ENCODE measurements at places on chromosomes 6 and 20.
A peak's percentile ranks its signal among the peaks of the same experiment; 100 is the strongest.

DNA sequence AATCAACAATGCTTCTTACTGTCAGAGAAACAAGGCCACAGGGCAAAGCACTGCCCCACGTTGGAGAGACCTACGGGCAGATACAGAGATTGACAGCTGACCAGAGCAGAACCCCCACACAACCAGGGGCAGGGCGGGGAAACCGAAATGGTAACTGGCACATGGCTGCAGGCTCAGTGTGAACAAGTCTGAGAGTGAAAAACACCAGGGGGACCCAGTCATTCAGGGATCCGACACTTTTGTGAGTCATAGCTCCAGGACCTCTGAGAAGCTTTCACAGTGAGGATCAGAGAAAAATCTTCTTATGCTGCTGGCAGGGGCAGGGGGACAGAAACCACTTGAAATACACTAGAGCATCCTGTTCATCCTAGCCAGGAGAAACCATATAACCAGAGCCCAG lies 254.2 kb downstream of the C6orf118 start:
- no peak for DNase-seq

DNA sequence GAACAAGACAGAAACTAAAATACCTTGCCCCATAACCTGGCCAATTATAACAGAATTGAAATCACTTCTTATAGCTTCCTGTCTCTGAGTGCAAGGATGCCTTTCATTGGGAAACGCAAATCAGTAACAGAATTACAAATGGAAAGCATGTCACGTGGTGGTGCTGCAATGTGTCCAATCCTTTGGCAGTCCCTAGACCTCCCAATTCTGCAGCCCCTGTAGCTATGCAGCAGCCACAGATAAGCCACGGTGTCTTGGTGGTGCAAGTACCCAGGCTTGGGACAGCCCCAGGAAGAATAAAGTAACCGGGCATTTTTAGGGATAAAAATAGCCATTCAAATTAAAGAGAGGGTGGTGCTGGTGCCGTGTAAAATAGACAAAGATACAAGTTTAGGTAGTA lies 134.6 kb upstream of the CCN2 start:
- no peak for DNase-seq

GRCh38 chr20:37688093-37688492 lies 5.7 kb upstream of the CTNNBL1 start:
- DNase-seq = peak; percentile 54

GRCh38 chr6:1595271-1596087 lies 14.2 kb upstream of the FOXC1 start:
- DNase-seq = no peak

GRCh38 chr20:32301719-32302506 lies 24.5 kb downstream of the KIF3B start:
- peak; percentile 25 for DNase-seq

GRCh38 chr6:157520596-157521361 lies 139.8 kb downstream of the ZDHHC14 start:
- DNase-seq = no peak

DNA sequence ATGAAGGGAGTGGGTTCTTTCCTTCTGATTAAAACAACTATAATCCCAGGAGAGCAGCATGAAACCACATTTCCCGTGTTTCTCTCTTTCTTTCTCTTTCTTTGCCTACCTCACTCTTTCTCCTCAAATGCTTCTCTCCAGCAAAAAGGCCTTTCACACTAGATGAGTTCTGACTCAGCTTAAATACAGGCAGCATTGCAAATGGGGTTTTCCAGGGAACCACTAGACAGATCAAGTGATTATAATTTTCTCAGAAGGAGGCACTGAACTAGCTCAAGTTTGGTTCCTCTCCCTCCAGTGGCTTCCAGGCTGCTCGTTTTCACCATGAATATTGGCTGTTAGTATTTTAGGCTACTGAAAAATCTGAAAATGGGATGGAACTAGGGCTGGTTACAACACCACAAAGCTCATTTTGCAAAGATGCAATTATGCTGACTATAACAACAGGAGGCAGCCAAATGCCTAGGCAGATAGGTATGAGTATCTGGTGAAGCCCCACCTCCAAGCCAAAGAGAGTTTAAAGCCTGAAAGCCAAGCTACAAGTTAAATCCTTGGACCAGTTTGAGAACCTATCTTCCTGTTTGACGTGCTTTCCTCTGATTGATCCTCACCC lies 260.0 kb downstream of the MMUT start:
- DNase-seq = no peak

- DNase-seq = no peak
These were observed 48.7 kb upstream of the SAMD5 start for GRCh38 chr6:147459780-147460179.

DNA sequence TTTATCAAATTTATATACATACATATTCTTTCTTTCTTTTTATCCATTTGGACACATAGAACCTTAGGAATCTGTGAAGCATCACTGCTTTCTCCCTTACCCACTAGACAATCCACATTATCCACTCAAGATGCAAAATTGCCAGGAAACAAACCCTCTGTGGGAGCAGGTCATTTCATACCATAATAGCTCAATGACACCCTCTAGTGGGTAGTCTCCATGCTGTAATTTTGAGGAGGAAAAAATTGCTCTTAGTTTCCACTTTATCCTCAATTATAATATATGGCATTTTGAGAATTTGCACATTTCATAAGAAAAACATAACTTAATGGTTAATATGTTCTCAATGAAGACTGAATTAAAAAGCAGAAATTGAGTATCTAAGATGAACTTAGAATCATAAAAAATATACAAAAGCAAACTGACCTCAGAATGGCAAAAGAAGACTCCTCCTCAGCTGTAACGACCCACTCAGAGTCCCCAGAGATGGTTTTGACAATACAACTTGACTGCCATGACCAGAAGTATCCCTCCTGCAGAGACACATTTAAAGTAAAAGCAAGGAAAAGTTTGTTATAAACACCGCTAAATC lies 164.1 kb downstream of the FRK start:
- peak; percentile 24 for DNase-seq

DNA sequence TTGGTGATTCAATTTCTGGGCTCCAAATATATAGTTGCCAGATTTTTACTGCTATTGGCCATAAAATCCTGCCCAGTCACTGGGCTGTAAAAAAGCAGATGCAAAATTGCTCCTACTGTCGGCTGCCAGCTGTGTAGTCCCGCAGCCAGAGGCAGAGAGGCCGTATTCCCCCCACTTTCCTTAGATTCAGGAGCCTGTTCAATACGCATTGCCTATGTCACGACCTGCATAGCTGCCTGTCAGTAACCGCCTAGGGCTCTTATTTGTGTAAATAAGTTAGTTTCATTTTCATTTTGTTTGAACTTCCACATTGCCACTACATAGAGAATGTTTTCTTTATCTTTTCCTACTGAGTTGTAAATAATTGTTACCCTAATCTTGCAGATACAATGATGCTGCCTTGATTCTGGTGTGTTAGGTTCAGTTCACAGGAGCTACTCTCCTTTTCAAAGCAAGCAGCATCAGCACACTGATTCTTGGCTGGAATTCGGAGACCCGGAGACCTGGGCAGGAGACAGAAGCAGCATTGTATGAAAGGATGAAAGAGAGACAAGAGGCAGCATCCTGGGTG lies 46.0 kb upstream of the UST start:
- peak; percentile 78 for DNase-seq

DNA sequence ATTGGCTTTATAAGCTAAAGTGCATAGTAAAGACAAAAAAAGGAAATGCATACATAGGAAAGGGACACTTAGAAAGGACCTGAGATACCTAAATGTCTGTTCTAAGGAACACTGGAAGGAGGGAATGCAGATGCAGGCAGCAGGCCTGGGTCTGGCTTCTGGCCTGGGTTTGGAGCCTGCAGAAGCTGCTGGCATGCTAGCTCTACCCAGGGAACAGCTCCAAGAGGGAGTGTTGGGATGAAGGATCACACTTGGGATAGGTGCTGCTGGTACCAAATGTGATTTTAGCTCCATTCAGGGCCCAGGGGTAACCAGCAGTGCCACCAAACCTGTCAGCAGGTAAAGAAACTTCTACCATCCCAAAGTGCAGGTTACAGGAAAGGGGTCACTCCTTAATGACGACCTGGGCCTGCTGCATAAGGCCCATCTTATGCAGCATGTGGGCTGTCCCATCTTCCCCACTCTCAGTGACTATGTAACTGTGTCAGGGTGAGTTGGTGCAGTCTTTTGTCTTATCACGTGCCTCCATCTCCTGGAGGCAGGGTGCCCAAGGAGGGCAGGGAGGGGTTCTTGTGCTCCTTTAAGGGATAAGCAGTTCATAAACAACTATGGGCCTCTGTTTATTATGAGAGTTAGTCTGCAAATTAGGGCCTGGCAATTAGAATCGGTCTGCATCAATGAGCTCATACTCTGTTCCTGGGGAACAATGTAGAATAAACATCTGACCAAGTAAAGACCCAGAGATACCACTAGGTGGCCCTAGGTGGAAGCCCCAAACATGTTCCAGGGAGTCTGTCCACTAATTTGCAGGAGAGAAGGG lies 26.9 kb downstream of the DDX27 start:
- DNase-seq = peak; percentile 19

- no peak for DNase-seq
These were observed 545 bp downstream of the FNDC1 start for GRCh38 chr6:159169557-159170332.

DNA sequence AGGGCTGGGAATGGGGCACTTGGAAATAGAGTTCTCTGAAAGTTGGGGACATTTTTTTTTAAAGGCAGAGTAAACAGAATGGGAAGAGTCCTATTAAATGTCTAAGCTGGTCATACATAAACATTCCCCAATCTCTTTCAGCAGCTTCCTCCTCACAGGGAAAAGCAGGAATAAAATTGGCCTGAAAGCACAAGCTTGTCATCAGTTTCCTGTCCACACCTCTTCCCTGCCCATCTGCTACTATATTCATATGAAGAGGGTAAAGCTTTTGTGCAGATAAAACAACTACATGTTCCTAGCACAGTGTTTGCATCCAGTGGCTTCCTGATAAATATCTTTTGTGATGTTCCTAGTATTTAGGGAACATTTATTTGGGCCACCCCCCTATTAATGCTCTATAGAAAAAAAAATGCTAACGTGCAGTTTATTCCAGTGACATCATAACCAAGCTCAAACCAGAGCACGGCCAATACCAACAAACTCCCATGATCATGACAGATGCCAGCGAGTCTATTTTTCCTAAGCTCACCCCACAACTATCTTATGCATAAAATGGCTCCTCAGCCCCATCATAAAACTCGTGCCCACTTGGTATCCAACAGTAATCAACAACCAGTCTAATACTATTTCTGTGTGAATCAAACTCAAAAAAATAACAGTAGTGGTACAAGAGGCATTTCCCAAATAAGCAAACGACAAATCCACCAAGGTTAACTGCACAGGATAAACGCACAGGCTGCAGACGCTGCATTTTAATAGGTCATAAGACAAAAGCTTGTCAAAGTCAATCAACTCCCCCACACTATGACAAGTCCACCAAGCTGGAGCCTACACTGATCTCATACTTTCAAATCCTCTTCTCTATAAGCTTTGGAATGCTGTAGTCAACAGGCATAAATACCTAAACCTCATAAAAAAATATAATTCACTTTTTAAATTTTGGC lies 95.3 kb downstream of the EPB41L2 start:
- DNase-seq = no peak

GRCh38 chr6:37800703-37801604 lies 18.6 kb upstream of the ZFAND3 start:
- no peak for DNase-seq

DNA sequence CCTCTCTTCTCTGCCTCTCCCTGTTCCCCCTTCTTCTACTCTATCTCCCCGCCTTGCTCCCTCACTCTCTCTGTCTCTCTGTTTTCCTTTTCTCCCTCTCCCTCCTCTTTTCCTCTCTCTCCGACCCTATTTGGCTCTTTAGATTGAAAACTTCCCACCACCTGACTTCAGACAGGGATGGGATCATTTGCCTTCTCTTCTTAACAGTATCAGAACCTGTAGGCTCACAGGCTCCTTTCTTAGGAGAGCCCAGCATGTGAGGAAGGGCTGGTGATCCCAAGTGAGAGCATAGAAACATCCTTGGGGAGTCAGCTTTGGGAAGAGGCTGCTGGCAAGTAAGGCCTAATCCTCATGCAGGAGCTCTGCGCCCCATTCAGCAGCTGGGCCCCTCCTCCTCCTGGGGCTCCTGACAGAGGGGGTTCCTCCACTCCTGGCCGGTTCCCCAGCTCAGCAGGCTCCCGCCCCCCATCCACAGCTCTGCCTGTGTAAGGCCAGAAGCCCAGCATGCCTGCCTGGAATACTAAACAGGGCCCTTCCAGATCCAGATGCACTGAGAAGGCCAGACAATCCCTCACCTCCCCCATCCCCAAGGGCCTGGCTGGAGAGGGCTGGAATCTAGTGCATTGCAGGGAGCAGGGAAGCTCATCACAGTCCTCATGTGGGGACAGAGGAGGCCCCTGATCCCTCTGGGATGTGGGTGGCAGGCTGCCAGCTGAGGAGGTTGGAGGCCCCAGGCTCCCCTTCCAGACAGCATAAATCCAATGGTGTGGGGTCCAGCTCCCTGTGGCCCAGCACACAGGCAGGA lies 93.4 kb downstream of the PTPRT start:
- DNase-seq = peak; percentile 72

DNA sequence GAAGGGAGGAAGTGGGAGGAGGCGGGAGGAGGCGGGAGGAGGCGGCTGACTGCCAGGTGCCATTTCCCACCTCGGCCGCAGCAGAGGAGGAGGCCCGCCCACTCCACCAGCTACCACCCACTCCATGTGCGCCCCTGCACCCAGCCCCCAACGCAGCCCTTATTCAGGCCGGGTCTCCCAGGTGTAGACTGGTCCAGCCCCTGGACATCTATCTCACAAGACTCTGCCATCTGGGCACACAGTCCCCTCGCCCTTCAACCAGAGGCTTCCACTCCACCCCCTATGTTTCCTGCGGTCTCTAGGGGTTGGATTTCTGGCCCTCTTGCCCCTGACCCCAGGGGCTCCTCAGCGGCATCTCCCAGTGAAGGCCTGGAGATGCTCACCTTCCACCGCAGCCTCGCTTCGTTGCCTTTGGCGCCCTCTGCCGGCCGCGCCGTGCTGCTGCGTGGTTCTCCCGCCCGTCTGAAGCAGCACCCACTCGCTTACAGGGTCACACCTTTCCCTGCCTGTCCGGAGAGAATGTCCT lies 32.6 kb upstream of the FAM83D start:
- DNase-seq = peak; percentile 39

DNA sequence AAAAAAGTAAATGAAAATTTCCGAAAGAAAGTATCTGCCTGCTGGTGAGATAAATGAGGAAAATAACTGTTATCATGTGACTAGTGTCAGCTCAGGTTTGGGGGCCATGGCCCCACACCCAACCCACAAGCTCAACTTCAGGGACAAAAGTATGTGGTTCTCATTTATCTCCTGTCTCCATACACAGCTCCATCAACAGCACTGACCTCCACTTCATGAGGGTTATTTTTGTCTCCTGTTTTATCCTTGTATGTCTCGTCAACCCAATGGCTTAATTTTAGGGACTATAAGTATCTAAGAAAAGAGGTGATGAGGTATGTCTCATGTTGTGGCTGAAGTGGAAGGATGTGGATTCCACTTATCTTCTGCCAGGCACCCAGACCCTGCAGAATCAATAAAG lies 271.6 kb upstream of the RIN2 start:
- no peak for DNase-seq

- no peak for DNase-seq
These were observed 641.2 kb downstream of the DOK5 start for GRCh38 chr20:55116598-55116997.

- no peak for DNase-seq
These were observed 41.6 kb downstream of the ZBTB2 start for GRCh38 chr6:151349651-151350270.

GRCh38 chr6:89022798-89023197 lies 57.8 kb upstream of the PNRC1 start:
- DNase-seq = no peak
